ENCODE measurements at places on chromosomes 2 and 18.

DNA sequence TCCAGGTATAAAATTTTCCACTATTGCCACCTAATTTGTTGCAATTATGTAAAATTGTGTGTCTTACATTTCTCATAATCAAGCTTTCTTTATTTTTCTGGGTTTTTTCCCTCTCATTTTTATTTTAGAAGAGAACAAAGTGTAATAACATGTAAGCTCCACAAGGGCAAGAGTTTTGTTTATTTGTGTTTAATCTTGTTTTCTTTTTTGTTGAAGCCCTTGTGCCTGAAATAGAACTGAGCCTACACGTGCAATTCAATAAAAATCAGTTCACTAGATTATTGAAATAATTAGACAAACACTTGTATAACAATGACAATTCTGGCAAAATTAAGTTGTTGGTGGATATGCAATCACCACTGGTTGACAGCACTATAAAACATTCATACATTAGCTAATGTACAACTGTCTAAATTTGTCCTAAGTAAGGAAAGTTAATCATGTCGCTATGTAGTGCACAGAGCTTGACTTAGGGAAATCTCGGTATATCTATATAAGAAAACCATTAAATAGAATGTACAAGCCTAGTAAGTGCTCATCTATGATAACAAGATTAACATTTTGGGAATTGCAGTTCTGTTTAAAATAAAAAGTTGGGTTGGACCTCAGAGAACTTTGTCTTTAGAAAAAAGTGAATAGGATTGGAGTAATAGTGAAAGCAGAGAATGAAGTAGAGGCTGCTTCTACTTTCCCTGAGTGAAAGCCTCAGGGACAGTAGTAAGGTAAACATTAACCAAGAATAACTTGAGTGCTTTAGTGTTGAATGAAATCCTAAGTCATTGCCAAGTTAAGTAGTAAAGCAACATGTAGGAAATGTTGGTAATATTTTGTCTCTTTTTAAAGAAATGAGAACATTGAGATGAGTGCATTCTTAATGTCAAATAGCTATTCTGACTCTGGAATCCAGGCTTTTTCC, 37.4 kb upstream of the NOL4 start:
- DNase-seq: no peak

- DNase-seq: no peak
Measured at GRCh38 chr18:71986351-71987050, 557.6 kb downstream of the CBLN2 start.

DNA sequence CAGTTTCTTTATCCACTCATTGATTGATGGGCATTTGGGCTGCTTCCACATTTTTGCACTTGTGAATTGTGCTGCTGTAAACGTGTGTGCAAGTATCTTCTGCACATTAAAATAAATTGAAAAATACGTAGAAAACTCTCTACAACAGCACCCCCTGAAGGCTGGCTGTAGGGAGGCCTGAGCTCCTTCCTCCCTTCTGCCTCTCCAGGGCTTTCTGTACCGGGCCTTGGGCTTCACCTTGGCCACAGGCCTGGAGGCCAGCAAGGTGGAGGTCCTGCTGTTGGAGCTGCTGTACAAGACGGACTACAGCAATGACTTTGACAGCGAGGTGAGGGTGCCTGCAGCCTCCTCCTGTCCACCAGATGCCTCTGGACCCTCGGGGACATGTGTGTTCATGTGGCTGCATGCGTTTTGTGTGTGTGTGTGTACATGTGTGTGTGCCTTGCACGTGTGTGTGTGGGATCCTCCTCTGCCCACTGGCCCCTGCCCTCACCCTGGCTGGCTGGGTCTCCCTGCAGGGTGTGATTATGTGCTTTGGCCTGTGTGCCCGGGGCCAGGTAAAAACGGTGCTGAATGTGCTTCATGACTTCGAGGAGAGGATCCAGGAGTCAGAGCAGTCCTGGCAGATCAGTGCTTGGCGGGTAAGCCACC, 29.2 kb downstream of the MROH2A start:
- no peak for DNase-seq

DNA sequence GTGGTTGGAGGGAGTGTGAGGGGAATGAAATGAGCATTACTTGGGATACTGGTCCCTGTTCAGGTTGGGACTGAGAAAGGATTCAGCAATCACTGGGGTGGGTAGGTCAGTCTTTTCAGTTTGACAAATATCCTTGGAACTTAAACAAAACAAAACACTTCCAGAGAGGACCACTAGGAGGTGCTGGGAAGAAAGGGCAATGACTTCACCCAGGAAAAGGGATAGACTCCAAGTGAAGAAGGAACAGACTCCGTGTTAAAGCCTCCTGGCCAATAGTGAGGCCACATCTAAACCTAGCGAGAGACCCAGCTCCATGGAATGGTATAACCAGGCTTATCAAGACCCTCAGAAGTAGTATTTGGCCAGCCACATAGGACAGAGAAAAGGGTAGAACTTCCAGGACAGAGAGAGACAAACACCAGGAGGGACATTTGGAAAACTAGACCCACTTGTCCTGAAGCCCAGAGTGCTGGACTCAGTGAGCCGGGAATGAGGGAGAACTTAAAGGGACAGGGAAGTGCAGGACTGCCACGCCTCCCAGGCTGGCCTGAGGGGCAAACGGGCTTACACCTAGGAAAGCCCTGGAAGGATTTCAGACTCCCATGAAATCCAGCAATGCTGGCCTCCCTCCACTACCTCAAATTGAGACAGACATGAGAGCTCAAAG, 19.6 kb upstream of the KCNG3 start:
- DNase-seq: peak; percentile 44

GRCh38 chr2:45988879-45989278, 308.3 kb upstream of the EPAS1 start:
- no peak for DNase-seq

DNA sequence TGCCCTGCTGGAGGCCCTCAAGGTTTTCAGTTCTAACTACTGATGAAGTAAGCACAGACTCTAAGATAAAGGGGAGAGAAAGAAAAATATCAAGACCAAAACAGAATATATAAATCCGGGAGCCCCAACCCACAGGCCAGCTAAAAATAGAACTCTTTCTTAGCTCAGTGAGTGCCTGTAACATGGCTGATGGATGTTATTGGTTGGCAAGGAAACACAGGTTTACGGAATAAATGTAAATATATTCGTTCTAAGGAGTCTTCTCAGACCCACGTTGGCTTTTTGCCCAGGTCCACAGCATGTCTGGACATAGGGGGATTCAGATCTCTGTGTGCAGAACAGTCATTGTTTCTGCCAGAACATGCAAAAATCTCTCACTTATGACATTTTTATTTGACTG, 139.0 kb upstream of the SERPINE2 start:
- DNase-seq: no peak

DNA sequence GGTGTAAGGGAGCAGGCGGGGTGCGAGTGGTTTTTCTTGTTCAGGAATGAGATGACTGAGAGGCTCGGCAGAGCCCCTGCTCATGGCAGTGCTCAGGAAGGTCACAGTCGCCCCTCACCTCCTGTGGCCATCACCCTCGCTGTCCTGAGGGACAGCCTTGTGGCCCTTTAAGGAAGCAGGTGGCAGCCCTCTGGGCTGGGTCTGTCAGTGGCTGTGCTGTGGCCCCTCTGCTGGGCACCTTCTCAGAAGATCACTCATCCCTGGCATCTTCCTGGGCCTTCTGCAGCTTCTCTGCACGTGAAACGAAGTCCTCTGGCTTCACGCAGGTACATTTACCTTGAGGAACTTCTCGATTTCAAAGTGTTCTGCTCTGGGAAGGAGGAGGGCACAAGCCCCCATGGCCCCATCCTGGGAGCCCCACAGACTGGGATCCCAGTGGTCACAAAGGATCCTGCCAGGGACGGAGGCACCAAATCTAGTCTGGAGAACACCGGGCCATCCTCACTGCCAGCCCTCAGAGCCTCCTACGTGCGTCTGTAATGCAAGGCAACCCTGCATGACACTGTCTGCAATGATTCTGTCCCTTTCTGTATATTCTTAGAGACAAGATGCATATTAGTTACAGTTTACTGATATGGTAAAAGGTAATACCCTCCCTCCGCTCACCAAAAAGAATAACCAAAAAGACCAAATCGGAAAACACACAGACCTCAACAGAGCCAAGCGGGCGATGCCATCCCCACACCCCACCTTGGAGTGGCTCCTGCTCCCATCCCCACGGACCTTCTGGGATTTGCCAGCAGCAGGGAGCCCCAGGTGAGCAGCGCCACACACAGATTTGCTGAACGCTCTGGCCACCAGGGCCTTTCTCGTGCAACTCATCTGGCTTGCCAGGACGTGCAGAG, 25.9 kb upstream of the FAHD2A start:
- no peak for DNase-seq

DNA sequence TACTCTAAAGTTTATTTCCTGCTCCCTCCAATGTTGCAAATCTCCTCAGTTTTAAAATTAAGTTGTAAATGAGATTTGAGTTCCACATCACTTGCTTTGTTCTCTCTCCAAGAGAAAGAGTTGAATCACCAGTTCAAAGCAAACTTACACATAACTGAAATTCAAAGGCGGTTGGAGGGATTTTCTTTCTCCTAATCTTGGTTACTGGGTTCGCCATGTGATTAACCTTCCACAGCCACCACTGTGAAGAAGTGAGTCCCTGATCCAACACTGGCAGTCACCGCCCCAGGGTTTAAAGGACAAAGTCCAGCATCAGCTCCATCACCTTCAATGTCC, 247.1 kb downstream of the MYCN start:
- DNase-seq: no peak

GRCh38 chr2:106063181-106063580, 130.9 kb downstream of the UXS1 start:
- no peak for DNase-seq

GRCh38 chr2:183031911-183032794, 6.1 kb downstream of the NCKAP1 start:
- DNase-seq: no peak

DNA sequence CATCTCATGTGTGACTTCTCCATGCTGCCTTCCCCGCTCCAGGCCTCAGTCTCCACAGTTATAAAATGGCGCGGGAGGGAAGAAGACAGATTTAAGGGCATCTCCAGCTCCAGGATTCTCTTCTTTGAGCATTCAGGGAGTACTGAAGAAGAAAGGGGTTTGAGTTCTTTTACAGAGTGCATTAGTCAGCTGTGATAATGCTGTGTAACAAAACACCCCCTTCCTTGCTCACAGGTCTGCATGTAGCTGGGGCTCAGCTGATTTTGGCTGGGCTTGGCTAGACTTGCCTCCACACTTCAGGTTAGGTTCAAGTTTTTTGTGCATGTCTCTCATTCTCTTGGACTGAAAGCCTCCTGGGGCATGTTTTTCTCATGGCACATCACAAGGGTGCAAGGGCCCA, 8.0 kb upstream of the SLC66A3 start:
- no peak for DNase-seq

- no peak for DNase-seq
Measured at GRCh38 chr2:112730216-112730615, 9.4 kb downstream of the NT5DC4 start.

- peak; percentile 83 for DNase-seq
Measured at GRCh38 chr2:64873472-64873924, 115.7 kb upstream of the SLC1A4 start.

DNA sequence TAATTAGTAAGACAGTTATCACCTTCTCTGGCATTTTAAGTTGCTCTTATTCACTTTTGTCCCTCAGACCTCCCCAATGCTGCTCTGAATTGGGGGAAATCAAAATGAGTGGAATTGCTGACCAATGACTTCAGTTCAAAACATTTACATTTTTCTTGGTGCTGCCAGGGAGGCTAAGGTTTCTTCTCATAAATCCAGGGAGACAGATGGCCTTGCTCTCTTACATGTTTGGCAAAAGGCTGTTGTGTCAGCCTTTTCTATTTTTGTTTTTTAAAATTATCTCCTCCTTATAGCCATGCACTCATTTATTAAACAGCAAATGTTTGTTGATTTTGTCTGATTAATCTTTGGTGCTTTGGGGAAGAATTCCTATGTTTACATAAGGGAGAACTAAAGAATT, 82.0 kb downstream of the GALNT13 start:
- no peak for DNase-seq

- DNase-seq: no peak
Measured at GRCh38 chr18:1455605-1456004, 550.9 kb downstream of the ADCYAP1 start.

DNA sequence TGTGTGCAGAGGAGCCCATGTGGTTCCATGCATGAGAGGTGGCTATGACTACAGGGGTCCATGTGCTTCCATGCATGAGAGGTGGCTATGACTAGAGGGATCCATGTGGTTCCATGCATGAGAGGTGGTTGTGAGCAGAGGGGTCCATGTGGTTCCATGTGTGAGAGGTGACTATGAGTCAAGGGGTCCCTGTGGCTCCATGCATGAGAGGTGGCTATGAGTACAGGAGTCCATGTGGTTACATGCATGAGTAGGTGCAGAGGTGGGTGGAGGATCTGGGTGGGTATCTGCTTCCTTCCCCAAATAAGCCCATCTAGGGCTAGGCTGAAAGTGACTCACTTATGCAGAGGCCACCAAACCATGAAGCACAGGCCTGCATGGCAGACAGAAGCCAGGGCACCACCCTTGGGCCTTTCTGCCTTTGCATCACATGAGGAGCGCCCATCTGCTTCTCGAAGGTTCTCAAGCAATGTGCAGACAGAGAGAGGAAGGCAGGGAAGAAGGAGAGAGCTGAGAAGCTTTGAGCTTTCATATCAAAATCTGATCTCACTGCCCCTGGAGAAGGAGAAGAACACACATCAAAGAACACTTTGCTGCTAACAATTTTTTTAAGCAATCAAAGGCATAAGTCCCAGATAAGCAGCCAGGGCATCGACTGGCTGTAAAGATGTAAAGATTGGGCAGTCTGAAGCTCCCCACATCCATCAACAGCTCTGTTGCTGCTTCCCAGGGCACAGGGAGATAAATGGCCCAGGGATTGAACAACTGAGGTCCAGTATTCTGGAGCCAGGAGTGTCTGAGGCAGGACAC, 137.6 kb downstream of the TNS1 start:
- DNase-seq: no peak

DNA sequence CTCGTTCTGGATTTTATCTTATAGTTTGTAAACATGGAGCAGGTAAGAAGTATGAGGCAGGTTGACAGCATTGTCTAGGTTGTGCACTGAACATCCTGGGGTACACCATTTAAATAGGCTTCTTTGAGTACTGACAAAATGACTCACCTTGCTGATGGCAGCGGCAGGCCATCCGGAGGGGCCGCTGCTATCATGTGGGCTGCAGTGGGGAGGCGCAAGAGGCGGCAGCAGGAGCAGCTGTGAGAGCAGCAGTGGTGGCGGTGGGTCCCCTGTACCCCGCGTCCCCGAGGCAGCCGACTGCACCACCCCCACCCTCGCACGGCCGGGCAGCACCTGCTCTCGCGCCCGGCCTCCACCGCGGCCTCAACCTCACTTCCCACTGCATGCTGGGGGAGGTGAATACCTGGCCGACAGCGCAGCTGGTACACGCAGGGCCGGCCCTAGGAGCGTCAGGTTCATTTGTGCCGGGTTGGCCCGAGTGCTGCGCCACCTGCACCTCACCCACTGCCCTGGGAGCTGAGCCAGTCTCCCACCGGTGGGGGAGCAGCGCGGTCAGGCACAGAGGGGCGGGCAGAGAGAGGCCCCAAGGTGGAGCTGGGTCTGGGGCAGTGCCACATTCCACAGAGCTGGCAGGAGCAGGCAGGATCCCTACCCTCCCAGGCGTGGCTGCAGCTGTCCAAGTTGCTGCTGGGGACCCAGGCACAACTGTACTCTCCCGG, 154.5 kb upstream of the RBMS1 start:
- no peak for DNase-seq

GRCh38 chr18:67417864-67418523, 98.5 kb downstream of the DSEL start:
- DNase-seq: peak; percentile 42

Data from urothelium cell line (cell line).